ENCODE measurements at places on chromosomes 16 and 17.

- no peak for DNase-seq
Observed at GRCh38 chr16:22139008-22139407, 23.3 kb upstream of the SDR42E2 start.

- no peak for DNase-seq
Observed at GRCh38 chr17:517181-517580, 164.6 kb upstream of the RPH3AL start.

DNA sequence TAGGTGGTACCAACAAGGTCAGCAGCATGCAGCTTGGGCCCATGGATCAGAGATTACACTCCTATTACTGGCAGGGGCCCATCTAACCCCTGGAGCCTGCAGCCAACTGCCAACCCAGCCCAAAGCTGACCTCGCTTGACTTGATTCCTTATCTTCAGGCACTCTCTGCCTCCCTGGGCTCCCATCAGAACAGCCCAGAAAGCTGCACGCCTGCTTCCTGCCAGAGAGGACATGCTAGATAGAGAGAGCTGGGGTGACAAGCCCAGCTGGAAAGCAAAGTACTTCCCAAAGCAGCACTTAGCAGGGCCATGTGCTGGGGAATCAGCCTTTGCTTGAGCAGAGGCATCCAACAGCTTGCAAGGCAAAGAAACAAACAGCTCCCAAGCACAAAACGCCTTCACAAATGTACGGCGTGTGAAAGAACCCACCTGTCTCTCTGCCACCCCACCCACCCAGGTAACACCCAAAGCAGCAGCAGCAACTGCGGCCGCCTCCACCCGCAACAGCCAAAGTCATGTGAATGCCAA, 74.2 kb upstream of the NLK start:
- DNase-seq, result no peak

DNA sequence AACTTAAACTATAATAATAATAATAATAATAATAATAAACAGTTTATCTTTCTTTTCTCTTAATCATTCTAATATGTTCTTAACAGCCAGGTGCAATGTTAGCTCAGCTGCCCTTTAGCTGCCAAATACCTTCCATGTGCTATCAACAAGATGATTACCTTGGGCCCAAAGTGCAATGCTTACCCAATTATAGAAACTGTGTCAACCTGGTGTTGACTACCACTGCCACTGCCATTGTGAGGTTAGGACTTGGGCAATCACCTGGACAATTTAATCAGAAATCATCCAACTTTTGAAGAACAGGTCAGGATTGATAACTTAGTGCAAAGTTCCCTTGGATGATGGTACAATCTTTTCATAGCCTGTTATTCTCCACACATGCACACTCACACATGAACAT, 371.8 kb upstream of the SALL1 start:
- no peak for DNase-seq

DNA sequence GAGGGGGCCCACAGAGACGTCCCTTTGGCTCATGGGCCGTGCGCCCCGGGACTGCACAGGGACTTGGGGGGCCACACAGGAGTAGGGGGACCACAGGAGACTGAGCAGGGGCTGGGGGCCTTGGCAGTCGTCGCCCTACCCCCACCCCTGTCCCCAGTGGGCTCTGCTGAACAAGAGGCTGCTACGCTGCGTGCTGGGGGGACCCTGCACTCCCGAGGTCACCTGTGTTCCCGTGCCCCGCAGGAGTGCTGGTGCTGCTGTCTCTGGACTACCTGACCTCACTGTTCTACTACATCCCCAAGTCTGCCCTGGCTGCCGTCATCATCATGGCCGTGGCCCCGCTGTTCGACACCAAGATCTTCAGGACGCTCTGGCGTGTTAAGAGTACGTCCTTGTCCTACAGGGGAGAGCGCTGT, 14.4 kb upstream of the RNF213 start:
- no peak for DNase-seq

DNA sequence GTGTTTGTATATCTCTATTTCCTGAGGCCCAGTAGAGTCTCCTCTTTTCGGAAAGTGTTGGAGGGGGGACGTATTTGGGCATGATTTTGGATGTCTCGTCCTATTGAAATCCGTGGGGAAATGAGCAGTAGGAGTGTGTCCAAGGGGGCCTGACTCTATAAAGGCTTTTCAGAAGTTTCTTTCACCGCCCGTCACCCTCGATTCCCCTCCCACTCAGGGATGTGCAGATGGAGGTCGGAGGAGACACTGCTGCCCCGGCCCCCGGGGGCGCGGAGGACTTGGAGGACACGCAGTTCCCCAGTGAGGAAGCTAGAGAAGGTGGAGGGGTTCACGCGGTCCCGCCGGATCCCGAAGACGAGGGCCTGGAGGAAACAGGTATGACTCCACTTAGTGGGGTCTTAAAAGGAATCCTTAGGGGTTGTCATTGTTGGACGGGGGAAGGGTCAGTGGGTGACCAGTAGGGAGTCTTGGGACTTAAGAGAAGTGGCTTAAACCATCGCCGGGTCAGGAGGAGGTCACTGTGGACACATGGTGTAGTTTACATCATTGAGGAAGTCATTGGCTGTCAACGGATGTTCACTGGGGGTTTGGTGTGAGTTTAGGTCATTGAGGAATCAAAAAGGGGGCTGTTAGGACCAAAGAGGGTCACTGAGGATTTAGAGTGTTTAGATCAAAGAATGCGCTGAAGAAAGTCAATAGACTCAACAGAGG, 424 bp downstream of the MON1B start:
- no peak for DNase-seq

DNA sequence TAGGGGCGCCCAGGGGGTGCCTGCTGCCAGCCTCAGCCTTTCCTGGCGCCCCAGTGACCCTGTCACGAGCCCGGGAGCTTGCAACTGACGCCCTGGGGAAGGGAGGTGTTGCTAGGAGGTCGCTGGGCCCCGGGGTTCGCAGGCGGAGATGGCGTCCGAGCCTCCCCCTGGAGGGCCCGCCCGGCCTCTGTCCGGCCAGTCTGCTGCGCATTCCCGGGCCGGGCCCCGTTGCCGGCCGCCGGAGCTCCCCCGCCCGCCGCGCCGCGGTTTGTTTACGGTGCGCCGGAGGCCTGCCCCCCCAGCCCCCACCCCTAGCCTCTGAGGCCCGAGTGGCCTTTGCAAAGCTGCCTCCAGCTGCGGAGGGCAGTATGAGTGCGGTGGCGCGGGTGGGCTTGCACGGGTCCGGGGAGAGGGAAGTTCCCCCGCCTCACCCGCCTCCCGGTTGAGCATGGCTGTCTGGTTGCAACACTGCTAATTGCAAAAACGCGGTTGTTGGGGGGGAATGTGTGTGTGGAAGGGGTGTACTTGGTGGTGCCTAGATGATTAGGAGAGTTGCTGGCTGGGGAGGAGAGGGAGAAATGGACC, 514 bp downstream of the THRA start:
- DNase-seq, result no peak

DNA sequence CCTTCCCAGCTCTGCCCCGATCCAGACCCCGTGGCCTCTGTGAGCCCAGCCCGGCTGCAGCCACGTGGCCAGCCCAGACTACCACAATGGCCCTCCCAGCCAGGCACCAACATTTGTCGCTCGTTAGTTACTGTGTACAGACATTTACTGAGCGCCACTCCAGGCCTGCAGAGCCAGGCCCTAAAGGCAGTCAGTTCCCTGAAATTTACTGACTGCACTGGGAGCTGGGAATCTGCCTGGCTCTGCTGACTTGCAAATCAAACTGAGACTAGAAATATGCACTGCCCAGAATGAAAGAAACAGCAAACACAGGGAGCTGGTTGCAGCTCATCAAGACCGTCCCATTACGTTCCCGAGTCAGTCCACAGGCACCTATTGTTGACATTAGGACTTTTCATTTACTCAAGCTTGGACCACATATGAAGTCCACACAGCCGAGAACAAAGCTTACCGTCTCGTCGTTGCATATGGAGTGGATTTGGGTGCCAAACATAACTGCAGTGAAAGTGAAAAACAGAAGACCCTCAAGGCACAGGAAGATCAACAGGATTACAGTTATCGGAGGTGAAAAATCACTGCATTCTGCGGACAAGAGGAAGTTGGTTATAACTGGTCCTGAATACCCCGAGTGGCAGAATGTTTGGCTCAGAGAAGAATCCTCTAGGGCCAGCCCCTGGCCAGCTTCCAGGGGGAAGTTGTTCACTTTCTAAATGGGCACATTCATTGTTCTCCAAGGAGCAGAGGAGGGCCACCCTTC, 34.5 kb downstream of the ZDHHC7 start:
- DNase-seq, result no peak

- no peak for DNase-seq
Observed at GRCh38 chr17:80512233-80512632, 32.4 kb upstream of the RPTOR start.

DNA sequence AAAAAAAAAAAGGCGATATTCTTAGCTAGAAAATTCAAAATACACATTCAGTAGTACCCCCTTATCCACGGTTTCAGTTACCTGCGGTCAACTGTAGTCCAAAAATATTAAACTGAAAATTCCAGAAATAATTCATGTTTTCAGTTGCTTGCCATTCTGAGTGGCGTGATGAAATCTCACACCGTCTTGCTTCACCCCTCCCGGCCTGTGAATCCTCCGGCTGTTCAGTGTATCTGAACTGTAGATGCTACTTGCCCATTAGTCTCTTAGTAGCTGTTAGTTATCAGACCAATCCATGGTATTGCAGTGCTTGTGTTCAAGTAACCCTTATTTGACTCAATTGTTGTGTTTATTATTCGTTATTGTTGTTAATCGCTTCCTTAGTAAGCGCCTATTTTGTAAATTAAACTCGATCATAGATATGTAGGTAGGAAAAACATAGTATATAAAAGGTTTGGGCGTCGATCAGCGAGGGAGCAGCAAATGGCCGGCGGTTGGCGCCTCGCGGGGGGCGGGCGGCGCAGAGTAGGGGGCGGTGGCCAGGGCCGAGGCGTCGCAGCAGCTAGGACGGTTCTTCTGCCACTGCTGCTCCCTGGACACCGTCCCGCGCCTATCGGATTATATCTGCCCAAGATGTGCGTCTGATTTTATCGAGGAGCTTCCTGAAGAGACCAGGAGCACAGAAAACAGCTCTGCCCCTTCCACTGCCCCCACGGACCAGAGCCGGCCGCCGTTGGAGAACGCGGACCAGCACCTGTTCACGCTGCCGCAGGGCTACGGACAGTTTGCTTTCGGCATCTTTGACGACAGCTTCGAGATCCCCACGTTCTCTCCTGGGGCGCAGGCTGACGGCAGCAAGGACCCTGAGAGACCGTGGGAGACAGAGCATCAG, 39.8 kb upstream of the AKAP1 start:
- DNase-seq, result no peak

- DNase-seq, result no peak
Observed at GRCh38 chr16:28538733-28539596, at the start of gene NUPR1. NUPR1 (minus strand) TSS chr16:28538974; CDS start chr16:28538907, 67 bp downstream.

DNA sequence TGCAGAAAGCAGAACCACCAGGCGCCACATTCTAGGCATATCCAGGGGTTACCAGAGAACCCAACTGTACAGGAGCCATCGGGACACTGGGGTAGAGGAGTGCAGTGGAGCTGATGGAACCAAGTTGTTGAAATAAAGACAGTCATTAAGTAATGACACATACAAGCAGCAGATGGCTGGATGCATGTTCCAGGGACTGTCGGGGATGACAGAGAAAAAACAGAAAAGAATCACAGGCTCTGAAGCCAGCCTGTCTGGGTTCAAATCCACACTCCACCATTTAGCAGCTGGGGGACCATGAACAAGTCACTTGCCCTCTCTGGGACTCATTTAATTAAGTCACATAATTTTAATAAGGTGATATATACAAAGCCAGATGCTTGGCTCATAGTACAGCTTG, 117.1 kb downstream of the ZNF423 start:
- no peak for DNase-seq

DNA sequence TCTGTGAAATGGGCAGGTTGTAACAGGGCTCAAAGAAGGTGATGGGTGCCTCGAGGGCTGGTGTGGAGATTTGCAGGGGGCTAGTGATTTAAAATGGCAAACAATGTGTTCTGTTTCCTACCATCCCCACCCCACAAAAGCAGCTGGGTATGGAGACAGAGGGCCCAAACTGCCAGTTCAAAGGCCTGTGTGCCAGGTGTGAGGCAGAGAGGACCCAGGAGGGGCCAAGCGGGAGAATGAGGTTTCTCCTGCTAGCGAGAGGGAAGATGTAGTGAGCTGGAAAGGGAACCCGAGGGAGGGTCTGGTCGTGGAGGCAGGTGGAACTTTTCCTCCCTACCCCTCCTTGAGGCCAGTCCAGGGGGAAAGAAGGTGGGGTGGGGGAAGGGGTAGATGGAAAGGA, 39.4 kb downstream of the LAT start:
- DNase-seq, result no peak

DNA sequence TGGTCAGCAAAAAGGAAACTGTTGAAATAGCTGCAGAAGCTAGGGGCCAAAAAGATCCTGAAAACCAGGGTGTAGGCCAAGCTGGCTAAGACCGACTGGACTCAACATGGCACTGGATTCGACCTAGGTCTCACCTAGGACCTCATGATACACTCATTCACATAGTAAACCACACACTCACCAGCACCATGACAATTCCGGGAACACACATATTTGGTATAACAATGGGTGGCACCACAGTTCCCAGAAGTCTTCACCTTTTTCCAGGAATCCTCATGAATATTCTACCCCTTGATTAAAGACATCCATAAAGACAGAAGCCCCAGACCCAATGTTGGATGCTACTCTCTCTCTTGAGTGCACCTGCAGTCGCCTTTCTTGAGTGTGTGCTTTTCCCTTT, 460.1 kb downstream of the TMEM114 start:
- DNase-seq, result no peak

DNA sequence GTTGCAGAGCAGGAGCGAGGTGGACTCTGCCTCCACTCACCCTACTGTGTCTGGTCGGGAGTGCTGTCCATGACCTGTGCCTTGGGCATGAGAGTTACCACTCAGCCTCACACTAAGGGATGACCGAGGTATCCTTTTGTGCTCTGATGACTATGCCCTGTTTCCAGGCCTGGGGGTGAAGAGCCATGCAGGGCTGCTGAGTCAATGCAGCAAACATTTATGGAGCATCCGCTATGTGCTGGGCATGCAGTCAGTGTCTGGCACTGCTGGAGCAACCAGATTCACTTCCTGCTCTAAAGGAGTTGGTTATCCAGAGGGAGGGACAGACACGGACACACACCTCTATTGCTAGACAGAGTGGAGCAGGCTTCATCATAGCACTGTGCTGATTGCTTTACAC, 7.6 kb upstream of the HNF1B start:
- DNase-seq, result no peak

Measured in stimulated activated CD8-positive, alpha-beta memory T cell treated with anti-CD3 and anti-CD28 coated beads, Interleukin-7, amount 100 ng/mL, for 48 hours (primary cell).